ENCODE measurements at places on chromosomes 6 and 20. TPM values are rescaled to one million over a fixed set of nuclear protein-coding genes. Genes with fewer than 3 reads are reported as not detected.

- no peaks in the 10 kb centered on the region for H3K36me3 ChIP-seq
- DNase-seq: no peak
- H3K4me3 ChIP-seq: no peak overlapping the region
- H3K27me3 ChIP-seq: no peaks in the 10 kb centered on the region
Measured at GRCh38 chr6:50353603-50354002, 303.9 kb upstream of the DEFB112 start.

- no peaks in the 10 kb centered on the region for H3K36me3 ChIP-seq
- no peak for DNase-seq
- no peak overlapping the region for H3K4me3 ChIP-seq
- peaks cover 21% of the 10 kb centered on the region for H3K4me1 ChIP-seq
Measured at GRCh38 chr6:161013695-161014094, 22.1 kb downstream of the MAP3K4 start.

DNA sequence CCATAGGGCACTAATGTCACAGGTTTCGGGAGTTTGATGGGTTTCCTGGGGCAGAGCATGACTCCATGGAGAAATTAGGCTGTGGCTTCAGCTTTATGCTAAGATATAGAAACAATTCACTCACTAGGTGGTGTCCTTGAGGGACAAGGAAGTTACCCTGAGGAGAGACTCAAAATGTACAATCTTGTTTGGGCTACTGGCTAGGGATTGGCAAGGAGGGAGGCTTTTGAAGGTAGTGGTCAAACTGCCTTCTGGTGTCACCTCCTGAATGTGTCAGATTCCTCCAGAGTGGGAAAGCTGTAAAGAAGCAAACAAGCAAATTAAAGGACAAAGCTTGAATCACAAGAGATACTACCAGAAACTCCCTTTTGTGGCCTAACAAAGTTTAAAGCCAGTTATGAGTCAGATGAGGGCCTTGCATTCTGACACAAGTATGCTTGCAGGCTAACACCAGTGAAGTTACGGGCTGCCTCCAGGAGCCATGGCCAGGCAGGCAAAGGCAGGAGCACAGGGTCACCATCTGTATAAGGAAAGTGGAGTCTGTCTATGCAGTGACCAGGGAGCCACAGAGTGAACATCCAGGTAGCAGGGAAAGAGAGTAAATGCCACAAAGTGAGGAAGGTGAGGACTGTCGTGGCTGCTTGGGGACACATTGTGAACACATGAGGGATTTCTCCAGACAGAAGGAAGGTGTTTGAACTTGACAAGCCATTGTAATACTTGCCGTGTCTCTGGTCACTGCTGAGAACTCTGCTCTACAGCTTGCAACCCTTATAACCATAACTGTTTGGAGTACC is 107.7 kb upstream of the DTNBP1 start:
- no peaks in the 10 kb centered on the region for H3K36me3 ChIP-seq
- no peaks in the 10 kb centered on the region for H3K4me1 ChIP-seq
- H3K4me3 ChIP-seq: no peak overlapping the region
- peaks cover 2% of the 10 kb centered on the region for H3K27me3 ChIP-seq
- no peak overlapping the region for H3K27ac ChIP-seq

GRCh38 chr20:48937674-48938073 is 16.2 kb downstream of the ARFGEF2 start:
- H3K36me3 ChIP-seq: peaks cover 2% of the 10 kb centered on the region
- H3K4me3 ChIP-seq: no peak overlapping the region
- no peaks in the 10 kb centered on the region for H3K27me3 ChIP-seq
- H3K27ac ChIP-seq: no peak overlapping the region
- H3K4me1 ChIP-seq: peaks cover 10% of the 10 kb centered on the region
- no peak for DNase-seq

DNA sequence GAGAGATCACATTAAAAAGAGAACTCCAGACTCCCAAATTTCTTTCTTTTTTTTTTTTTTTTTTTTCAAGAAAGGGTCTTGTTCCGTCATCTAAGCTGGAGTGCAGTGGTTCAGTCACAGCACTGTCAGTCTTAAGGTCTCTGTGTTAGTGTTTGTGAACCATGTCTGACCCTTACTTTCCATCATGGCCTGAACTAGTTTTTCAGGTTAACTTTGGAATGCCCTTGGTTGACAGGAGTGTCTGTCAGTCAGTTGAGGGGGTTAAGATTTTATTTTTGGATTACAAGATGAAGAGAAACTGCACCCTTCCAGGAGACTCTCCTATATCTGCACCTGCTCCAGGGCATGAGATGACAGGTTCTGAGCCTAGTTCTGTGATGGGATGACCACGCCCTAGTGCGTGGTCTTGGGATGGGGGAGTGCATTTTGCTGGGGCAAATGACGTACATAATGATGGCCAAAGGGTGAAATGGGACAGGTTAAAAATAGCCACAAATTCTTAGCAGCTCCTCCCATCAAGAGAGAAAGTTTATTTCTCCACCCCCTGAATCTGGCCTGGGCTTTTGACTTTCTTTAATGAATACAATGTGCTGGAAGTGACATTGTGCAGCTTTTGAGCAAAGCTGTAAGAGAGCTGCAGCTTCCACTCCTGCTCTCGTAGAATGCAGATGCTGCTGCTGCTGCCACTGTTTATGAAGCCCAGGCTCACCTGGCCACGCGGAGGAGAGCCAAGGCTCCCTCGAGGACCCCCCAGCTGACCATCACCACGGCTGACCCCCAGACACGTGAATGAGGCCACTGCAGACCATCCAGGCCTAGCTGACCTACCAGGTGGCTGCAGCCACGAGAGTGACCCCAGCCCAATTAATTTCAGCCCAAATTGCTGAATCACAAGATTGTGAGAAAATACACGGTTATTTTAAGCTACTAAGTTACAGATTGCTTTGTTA is 29.7 kb upstream of the FAM50B start:
- no peaks in the 10 kb centered on the region for H3K36me3 ChIP-seq
- H3K27me3 ChIP-seq: no peaks in the 10 kb centered on the region
- no peak overlapping the region for H3K4me3 ChIP-seq
- no peak for DNase-seq
- peaks cover 1% of the 10 kb centered on the region for H3K4me1 ChIP-seq
- H3K27ac ChIP-seq: no peak overlapping the region

DNA sequence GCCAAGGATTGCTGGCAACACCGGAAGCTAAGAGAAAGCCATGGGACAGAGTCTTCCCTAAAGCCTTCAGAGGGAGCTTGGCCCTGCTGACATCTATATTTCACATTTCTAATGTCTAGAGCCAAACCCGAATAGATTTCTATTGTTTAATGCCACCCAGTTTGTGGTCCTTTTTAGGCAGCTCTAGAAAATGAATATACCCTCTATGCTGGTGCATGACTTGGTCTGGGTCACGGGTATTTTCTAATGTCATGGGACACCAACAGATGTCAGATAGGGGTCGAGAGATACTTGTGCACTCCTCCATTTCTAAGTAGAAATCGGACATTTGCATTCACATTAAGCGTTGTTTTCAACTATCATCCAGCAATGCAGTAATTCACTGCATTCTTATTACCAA is 37.0 kb upstream of the SOX4 start:
- H3K36me3 ChIP-seq: no peaks in the 10 kb centered on the region
- no peaks in the 10 kb centered on the region for H3K4me1 ChIP-seq
- no peak for DNase-seq
- H3K27ac ChIP-seq: no peak overlapping the region

Gene PRPF6
- 52.3 TPM for total RNA-seq

Gene BCAS4
- 16.7 TPM for total RNA-seq

Gene PRSS16
- 2.0 TPM for total RNA-seq

Gene HIVEP2
- 17.0 TPM for total RNA-seq

Data from astrocyte (in vitro differentiated cells and primary cell).